Stimulated activated CD8-positive, alpha-beta memory T cell treated with anti-CD3 and anti-CD28 coated beads, Interleukin-2, amount 100 ng/mL, for 1 hour (primary cell): ENCODE measurements at places on chromosomes 3 and 15.

DNA sequence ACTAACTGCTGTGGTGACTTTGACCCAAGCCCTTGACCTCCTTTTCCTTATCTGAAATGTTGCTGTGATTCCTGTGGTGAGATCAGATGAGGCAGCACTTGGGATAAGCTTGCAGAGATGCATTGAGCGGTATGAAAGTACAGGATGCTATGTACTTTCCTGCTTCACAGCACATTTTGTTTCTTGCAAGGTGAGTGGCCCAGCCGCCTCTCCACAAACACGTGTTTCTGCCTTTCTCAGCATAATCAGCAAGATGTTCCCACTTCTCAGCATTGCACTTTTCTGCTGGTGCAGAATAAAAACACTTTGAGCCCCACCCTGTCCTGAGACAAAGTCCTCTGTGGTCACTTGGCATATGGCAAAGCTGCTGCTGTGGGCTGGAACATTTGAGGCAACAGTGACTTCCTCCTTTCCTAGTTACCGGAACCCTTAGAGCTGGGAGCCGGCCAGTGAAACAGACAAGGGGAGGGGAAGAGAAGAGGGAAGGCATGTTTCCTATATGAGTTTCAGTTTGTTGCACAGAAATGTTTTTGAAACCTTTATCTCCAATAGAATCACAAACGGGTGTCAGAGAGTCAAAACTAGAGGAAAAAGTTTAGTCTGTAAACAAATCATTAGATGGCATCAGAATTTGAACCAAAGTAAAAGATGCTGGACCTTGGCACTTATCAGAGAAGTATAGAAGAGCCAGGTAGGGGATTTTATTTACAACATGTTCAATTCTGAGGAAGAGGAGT lies 5.0 kb downstream of the NUDT16 start:
- no peak for DNase-seq

GRCh38 chr3:141059816-141060215 lies 8.7 kb downstream of the SPSB4 start:
- no peak for DNase-seq

GRCh38 chr3:193944518-193944884 lies 191.4 kb upstream of the HES1 start:
- DNase-seq = no peak

GRCh38 chr3:175512700-175513099 lies 653.6 kb downstream of the NAALADL2 start:
- DNase-seq = no peak
